ENCODE measurements at places on chromosomes 1 and 21.

GRCh38 chr21:19565587-19565986 lies 1162.0 kb upstream of the TMPRSS15 start:
- DNase-seq = no peak

DNA sequence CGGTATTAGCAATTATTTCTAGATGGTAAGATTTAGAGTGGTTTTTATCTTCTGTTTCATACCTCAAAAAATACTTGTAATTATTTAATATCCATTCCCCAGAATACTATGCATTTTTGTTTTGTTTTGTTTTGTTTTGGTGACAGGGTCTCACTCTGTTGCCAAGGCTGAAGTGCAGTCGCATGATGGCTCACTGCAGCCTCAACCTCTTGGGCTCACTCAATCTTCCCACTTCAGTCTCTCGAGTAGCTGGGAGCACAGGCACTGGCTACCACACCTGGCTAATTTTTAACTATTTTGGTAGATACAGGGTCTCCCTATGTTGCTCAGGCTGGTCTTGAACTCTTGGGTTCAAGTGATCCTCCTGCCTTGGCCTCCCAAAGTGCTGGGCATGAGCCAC lies 252.7 kb downstream of the AKT3 start:
- DNase-seq = no peak

GRCh38 chr1:25861316-25862286 lies 2.3 kb upstream of the AUNIP start:
- DNase-seq = no peak

DNA sequence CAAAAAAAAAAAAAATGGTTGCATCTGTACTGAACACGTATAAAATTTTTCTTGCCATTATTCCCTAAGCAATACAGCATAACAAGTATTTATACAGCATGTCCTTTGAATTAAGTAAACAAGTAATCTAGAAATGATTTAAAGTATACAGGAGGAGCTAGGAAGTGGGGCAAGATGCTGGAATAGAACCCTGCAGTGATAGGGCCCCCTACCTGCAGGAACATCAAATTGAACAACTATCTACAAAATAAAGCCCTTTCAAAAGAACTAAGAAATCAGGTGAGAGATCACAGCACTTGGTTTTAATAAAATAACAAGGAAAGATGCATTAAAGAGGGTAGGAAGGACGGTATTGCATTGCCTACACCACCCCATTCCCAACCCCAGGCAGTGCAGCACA lies 10.9 kb downstream of the TSHB start:
- no peak for DNase-seq

GRCh38 chr1:54227091-54227602 lies 27.2 kb downstream of the MRPL37 start:
- DNase-seq = peak; percentile 23

DNA sequence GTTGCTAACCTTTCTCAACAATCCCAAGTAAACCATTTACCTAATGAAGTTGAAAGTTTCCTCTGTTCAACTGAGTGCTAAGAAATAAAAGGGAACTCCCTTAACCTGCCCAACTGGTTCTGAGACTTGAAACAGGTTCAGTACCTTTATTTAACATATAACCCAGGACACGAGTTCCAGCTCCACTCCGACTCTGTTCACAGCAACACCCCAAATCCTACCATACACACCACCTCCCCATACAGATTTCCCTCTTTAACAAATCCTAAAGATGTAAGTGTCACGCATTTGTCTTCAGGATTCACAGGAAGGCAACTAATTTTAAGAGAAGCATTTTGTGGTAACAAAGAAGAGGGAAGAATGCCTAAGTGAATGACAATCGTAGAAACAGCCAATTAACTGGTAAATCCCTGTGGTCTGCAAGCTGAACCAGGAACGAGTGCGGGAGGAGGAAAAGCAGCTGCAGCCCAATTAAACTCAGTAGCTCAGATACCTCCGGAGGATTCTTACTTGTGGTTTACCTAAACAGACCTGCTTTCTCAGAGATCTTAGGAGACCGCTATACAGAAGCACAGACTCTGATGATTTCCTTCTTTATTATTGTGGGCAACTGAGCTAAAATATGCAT lies 134.5 kb upstream of the MAGI3 start:
- no peak for DNase-seq

DNA sequence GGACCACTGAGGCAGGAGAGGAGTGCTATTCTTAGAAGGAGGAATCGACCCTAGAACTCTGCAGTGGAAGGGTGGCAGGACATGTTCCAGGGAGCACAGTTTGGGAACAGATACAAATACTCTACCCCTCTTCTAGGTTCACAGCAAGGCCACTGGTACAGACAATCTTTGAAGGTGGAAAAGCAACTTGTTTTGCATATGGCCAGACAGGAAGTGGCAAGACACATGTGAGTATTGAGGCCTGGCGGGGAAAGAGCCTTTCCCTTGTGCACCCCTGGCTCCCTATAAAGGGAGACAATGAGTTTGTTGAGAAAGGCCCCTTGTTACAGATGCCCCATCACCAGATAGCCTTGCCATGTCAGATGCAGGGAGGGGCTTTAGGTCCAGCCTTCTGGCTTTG lies 17.8 kb downstream of the KIF2C start:
- DNase-seq = no peak

DNA sequence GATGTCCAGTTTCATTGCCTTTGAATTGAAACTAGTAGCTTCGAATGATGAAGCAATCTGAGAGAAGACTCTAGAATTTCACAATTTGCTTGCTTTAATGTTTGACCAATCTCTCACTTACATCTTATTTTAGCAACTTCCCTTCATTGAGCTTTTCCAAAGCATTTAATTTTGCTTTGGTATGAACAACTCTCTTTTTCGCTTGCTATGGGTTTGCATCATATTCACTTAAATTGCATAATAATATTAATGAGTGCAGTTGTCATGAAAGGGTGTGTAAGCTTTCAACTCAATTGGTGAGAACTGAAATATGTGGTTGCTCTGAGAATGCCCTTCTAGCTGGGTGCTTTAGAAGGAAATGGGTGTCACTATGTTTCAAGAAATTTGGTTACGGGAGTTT lies 309.2 kb downstream of the HLX start:
- DNase-seq = no peak

DNA sequence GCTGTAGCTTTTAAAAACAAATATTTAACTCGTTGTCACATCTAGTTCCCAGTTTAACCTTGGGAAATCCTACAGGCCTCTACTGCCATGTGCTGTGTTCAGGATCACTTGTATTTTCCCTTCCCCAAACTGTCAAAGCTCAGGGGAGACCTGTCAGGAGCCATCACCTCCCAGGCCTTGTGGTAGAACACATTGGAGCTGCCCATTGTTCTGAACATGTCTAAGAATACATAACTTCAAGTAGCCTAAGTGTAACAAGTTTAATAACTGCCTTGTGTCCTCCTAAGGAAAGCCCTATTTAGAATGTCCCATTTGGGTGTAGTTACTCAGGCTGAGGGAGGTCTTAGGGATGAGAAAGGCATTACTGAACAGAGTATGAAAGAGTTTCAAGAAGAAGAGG lies 28.6 kb upstream of the PIGC start:
- no peak for DNase-seq

DNA sequence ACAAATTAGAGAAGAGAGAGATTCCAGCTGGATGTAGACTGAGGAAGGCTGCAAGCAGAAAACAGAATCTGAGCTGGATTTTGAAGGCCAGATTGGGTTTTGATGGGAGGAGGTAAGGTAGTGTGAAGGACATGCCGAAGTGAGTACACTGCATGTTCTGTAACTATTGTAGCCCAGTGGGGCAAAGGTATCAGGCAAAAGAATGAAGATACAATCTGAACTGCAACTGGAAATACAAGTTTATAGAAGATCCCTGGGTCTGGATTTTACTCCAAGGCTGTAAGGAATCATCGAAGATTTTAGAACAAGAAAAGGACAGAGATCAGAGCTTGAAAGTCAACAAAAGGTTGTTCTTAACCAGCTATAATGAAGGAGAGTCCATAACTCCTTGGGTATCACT lies 382.0 kb downstream of the KCNH1 start:
- no peak for DNase-seq

DNA sequence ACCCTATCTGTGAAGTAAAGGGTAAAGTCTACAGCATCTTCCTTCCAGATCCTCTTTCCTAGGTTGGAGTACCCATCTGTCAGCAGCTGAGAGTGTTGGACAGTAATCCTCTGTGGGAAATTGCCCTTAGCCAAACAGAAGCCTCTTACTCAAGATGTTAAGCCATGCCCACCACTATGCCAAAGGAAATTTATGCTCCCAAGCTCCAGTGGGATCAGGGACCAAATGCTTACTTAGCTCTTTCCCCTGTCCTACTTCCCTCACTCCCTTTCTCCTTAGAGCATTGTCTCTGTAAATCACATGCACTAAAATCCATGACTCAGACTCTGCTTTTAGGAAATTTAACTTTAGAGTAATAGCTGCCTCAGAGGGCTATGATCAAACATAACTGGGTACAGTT lies 254.0 kb downstream of the BRINP2 start:
- no peak for DNase-seq

DNA sequence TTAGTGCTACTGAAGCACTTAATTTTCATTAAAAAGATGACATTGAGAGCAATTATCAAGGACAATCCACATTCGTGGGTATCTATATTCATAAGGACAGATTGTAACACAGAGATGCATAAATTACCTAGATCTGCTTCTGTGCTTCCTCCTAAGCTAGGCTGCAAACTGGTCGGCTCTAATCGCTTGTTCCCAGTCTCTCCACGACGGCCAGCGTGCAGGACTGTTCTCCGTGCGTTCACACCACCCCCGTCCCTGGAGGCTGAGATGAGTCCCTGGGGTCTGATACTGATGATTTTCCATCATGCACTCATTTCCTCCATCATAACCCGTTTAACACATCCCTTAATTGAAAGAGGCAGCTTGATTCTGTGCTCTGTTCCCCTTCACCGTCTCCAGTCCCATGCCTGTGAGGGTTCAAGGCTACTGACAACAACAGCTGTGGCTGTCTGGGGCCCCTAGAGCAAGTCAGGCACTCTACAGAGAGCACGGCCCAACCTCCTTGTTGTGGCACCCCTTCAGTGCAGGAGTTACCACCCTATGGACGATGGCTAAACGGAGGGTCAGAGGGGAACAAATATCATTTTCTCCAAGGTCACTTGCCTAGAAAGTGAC lies 469.6 kb downstream of the NPHP4 start:
- no peak for DNase-seq

- no peak for DNase-seq
Observed at GRCh38 chr1:23590058-23590783, 30.9 kb upstream of the ID3 start.

DNA sequence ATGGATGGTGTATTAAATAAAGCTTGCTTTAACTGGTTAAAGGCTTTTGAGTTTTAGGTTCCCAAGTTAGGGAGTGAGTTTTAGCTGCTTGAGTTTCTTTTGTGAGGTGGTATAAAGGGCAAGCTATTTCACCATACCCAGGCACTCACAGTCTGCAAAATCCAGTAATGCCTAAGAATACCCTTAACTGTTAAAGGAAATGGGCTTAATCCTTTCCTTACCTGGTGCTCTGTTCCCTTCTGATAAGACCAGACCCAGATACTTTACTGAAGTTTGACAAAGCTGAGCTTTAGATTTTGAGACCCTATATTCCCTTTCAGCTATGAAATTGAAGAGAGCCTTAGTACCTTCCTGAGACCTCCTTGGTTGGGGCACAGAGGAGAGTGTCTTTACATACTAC lies 30.3 kb downstream of the MSTO1 start:
- DNase-seq = no peak

- no peak for DNase-seq
Observed at GRCh38 chr1:117059334-117059677, 820 bp upstream of the TTF2 start.

GRCh38 chr1:224177356-224177999 lies 5.6 kb upstream of the DEGS1 start:
- DNase-seq = no peak

DNA sequence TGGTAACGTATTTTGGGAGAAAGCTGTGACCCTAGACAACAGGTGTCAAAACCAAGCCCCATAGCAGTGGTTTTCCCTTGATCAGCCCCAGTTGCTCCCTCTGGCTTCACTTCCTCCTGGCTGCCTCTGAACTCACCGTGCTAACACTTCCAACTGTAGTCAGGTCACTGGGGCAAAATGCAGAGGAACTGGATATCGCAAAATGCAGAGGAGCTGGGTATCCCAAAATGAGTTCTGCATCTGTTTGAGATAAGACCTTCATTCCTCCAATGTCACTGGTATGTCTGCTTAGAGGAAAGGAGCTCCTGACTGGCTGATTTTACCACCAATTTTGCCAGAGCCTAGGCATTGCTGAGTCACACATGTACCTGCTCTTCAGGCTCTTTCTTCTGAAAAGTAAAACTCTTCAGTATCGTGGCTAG lies 19.6 kb upstream of the TACSTD2 start:
- no peak for DNase-seq

- no peak for DNase-seq
Observed at GRCh38 chr1:238530209-238530851, 639.6 kb upstream of the ZP4 start.

DNA sequence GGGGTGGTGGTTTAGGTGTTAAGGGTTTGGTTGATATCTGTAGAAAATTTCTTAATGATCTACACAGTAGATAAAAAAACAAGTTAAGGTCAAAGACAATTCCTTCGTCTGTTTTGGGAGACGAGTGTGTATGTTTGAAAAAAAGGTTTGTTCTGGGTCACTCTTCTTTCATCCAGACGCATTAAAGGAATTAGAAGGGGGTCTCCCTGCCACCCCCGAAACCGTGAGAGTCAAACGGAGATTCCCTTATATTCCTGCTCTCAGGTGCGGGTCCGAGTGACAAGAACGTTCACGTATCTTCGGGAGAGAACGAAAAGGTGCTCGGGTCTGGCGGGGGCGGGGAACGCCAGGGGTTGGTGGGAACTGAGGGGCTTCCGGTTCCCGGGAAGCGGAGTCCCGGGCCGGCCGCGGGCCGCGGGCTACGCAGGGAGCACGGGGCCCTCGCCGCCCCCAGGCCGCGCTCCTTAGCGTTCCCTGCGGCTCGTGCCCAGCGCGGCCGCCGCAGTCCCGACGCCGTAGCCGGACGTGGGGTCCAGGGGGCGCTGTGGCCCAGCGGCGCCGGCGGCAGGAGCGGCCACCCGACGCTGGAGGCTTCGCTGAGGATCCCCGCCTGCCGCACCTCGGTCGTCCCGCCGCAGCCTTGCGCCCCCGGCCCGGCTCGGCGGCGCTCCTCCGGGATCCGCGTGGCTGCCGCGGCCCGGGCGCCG lies at the start of gene ZFYVE9:
Gene ZFYVE9 (plus strand): TSS at position 577 of the 707 bp plus-strand sequence. CDS start 91,118 bp downstream, outside the sequence.
- DNase-seq = peak; percentile 64

DNA sequence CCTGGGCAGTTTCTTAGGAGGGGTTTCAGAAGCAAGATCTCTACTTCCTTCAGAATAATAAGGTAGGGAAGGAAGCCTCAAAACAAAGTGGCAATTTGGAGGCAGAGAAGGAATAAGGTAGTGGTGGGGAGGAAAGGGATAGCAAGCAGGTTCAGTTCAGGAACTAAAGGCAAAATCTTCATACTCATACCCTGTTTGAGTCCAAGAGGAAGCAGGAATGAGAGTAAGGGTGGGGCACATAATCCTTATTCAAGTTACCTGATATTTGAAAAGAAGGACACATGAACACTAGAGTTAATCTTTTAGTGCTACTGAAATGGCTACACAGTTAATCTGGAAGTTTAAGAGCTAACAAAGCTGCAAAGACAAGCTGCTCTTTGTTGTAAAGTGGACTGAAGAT lies 8.4 kb upstream of the RBM8A start:
- no peak for DNase-seq
